CD4-positive, alpha-beta T cell treated with Interleukin-4 for 1 hour (primary cell): ENCODE measurements at places on chromosomes 7 and 10.

DNA sequence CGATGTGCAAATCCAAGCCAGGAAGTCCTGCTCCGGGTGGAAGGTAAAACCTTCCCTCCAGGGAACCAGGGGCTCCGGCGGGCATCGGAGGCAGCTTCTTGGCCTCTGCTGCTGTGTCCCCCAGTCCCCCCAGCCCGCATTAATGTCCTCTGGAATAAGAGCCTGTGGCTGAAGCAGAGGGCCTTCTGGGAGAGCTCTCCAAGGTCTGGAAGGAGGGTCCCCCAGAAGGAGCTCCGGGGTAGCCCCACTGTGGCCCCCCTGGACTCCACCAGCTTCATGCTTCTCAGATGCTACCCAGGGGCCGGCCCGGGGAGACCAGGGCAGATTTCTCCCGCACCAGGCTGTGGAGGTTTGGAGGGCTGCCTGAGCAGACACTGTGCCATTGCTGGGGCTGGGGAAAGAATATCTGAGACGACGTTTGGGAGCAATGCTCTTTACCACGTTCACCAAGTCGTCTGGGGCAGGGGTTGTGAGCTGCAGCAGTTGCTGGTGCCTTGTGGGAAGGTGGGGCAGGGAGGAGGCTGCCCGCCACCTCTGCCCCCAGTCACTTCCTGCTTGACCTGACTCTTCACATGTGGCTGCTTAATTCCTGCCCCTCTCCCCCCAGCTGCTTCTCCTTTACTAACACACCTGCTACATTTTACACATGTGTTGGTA, 8.3 kb downstream of the ZNF853 start:
- DNase-seq: peak; percentile 34

DNA sequence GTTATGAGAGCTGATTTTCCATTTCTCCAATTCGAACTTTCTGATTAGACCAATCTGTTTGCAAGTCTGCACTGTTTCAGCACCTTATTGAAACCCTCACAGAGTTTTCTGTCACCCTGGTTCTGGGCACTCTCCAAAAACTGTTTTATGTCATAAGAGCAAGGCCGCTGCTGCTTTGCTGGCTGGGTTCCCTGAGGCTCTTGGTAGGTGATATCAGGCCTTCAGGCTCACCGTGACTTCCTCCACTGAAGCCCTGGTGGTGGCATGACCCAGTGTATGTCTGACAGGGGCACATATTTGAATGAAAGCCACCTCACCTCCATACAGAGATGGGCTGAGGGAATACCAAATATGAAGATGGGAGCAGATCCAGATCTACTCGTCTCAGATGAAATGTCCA, 8.3 kb downstream of the RABGEF1 start:
- DNase-seq: no peak

GRCh38 chr7:30561389-30561788, 33.3 kb upstream of the GARS1 start:
- DNase-seq: no peak

GRCh38 chr7:8213381-8213780, 48.6 kb downstream of the ICA1 start:
- DNase-seq: no peak

DNA sequence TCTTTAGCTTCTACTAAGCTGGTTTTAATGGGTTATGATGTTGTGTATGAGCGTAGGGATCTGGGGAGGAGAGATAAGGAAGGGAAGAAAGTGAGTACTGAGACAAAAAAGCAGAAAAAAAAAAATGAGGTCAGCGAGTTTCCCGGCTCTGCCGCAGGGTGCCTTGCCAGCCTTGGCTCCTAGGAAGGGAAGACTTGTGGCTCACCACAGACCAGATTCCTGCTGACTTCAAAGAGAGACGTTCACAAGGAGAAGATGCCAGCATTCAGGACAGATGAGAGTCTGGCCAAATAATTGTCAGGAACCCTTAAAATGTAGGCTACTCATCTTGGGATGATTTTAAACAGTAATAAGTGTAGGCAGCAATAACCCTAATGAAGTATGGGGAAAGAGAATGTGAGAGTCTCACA, 11.4 kb upstream of the FAS start:
- DNase-seq: no peak

GRCh38 chr7:16348251-16348650, 73.1 kb downstream of the CRPPA start:
- DNase-seq: no peak

- no peak for DNase-seq
Observed at GRCh38 chr7:136665878-136666509, 202.5 kb upstream of the CHRM2 start.

DNA sequence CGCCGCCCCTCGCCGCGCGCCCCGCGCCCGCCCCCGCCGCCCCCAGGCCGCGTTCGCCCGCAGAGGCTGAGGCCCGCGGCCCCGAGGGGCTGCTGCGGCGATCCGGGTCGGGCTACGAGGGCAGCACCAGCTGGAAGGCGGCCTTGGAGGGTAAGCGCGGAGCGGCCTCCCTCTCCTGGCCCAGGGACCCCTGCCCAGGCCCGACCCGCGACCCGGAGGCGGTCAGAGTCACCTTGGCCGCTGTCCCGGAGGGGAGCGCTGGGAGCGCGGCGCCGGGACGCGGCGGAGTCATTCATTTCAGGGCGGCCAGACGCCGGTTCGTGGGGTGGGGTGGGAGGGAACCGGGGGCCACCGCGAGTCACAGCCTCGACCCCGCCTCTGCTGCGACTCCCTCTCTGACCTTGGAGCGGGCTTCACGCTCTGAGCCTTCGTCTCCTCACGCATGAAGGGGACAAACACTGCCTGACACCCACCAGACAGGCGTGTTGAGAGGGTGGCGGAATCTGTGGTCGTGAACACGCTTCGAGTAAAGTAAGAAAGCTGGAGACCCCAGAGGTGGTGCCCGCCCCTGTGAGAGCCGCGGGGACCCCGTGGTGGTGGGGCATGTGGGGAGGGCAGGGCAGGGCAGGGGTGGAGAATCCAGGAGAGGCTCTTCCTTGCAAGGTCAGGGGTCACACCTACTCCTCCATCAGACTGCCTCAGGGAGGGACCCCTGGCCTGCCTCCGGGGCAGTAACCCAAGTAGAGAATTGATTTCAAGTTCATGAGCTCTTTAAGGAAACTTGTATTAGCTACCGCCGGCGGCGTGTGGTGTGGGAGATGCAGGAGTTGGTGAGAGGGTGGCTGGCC, 707 bp downstream of the CLEC2L start:
- no peak for DNase-seq

DNA sequence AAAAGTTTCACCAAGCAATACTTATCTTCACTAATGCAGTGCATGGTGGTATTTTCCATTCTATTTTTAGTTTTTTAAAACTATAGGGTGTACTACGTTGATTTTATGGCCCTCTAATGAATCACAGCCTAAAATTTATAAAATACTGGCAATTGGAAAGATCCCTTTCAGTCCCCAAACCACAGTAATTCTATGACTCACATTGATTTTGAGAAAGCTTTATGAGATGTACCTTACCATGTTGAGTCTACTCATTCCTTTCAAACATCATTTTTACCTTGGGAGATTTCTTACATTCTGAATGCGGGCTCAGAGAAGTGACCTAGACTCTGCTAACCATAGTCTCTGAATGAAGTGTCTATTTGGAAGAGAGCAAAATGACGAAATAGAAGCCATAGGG, 141.6 kb downstream of the GPR85 start:
- no peak for DNase-seq

DNA sequence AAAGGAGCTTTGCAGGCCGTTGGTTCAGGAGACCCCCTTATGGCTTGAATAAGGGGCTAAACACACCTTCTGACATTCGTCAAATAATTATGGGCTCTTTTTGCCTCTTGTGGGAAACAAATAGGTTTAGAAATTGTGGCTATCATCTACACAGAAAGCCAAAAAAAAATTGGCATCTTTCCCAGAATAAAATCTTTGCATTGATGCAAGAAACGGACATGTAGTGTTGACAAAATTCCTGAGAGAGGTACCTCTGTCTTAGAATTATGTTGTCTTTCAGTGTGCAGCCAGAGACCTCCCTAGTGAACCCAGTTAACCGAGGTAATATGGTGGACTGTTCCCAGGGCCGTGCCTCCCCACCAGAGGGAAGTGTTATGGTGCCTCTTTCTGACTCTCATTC, 283.9 kb downstream of the SDHAF3 start:
- no peak for DNase-seq

DNA sequence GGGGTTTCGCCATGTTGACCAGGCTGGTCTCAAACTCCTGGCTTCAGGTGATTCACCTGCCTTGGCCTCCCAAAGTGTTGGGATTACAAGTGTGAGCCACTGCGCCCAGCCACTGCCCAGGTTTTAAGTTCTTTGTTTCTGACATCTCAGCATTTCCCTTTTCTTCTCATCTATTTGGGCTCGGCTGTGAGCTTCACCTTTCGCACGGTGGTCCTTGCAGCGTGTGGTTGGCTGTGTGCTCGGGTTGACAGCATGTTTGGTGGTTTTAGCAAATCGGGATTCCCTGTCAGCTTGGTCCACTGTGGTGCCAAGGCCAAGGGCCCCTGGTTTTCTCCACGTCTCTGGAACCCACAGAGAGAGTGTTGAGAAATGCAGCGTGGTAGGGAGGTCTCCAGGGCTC, 138.8 kb downstream of the DNAJB6 start:
- DNase-seq: no peak

DNA sequence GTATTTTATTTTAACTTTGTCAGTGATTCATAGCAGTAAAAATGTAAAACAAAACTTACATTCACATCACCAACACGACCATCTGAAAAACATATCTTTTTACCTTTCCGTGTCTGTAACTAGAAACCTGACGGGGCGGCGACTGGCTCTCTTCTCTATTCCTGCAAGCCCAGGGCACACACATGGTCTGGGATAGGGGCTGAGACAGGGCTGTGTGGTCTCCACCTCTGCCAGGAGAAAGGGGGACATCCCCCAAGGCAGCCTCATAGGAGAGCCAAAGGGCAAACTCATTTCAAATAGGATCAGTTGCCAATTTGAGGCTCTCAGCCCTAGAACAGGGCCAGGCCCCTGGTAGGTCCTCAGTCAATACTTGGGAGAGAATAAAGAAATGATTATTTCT, 359.4 kb downstream of the TCERG1L start:
- DNase-seq: no peak
